Keratinocyte (primary cell): ENCODE measurements at places on chromosomes 11 and 22. TPM values are rescaled to one million over a fixed set of nuclear protein-coding genes. Genes with fewer than 3 reads are reported as not detected.

- H3K4me3 ChIP-seq: peak overlapping the region; percentile 42
- H3K27me3 ChIP-seq: no peaks in the 10 kb centered on the region
- no peak for DNase-seq
- peaks cover 40% of the 10 kb centered on the region for H3K4me1 ChIP-seq
- no peaks in the 10 kb centered on the region for H3K36me3 ChIP-seq
These were observed 834 bp upstream of the FADS1 start for GRCh38 chr11:61817471-61818202.

GRCh38 chr11:62418136-62418535 lies 697 bp upstream of the SCGB1A1 start:
- no peaks in the 10 kb centered on the region for H3K36me3 ChIP-seq
- no peak overlapping the region for H3K4me3 ChIP-seq
- DNase-seq: no peak
- peaks cover 2% of the 10 kb centered on the region for H3K4me1 ChIP-seq
- H3K27ac ChIP-seq: no peak overlapping the region

DNA sequence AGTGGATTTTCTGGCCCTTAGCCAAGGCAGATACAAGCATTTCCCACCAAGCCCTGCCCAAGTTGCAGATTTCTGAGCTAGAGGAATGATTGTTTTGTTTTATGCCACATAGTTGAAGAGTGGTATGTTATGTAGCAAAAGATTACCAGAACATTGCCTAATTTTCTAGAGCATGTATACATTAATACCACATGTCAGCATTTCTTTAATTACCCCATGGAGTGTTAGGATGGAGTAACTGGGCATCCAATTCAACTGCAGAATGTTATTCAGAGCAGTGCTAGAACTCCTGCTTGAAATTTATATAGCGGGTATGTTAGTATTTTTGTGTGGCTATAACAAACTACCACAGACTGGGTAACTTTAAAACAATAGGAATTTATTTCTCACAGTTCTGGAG lies 24.4 kb upstream of the CYP2R1 start:
- no peaks in the 10 kb centered on the region for H3K4me1 ChIP-seq
- no peak overlapping the region for H3K4me3 ChIP-seq
- H3K27ac ChIP-seq: no peak overlapping the region
- no peaks in the 10 kb centered on the region for H3K36me3 ChIP-seq
- no peak for DNase-seq

DNA sequence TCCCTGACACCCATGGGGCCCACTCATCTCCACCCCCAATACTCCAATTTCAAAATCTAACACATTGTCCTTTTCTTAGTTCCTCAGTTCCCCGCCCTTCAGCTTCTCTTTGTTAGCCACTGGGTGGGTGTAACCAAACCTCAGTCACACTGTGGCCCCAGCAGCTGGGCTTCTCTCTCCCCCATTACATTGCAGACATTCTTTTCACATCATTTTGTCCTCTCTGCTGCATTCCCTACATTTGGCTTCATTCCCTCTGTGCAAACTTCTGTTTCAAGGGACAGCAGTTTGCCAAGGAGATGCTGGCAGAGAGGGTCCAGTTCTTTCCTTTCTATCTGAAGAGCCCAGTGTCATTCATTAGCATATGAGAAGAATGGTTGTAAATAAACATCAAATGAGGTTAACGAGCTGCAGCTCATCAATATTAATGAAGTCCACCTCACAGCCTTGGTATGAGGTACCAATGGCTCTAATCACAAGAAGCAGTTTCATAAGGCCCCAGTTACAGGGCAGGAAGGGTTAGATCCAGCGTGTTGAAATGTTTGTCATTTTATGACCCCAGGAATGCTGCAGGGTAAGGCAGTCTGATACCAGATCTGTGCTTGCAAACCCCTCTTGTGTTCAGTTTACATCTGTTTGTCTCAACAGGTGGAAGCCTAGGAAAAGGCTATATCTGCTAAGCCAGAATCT lies 72.3 kb downstream of the ARFGAP2 start:
- no peak overlapping the region for H3K4me3 ChIP-seq
- no peaks in the 10 kb centered on the region for H3K27me3 ChIP-seq
- H3K36me3 ChIP-seq: peaks cover 1% of the 10 kb centered on the region
- no peaks in the 10 kb centered on the region for H3K4me1 ChIP-seq
- DNase-seq: no peak
- H3K27ac ChIP-seq: no peak overlapping the region

DNA sequence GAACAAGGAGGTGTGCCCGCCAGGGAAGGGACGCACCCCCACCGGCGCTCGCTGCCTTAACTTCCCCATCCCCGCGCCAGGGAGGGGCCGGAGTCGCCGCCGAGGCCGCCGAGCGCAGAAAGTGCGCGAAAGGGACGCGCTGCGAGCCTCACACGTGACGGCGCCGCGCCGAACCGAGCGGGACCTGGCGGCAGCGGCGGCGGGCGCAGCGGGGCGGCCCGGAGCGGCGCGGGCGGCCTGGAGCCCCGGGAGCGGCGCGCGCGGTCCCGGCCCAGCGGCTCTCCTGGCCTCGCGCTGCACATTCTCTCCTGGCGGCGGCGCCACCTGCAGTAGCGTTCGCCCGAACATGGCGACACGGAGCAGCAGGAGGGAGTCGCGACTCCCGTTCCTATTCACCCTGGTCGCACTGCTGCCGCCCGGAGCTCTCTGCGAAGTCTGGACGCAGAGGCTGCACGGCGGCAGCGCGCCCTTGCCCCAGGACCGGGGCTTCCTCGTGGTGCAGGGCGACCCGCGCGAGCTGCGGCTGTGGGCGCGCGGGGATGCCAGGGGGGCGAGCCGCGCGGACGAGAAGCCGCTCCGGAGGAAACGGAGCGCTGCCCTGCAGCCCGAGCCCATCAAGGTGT lies at the start of gene SORL1:
TSS of gene SORL1 (plus strand) at position 329 of the 623 bp plus-strand sequence. CDS start at position 347, 18 bp downstream.
- H3K4me3 ChIP-seq: peak within 1 kb of the TSS; percentile 69
- H3K27me3 ChIP-seq: no peaks in the 10 kb centered on the region
- H3K4me1 ChIP-seq: peaks cover 19% of the 10 kb centered on the region
- peak within 1 kb of the TSS; percentile 60 for H3K27ac ChIP-seq

GRCh38 chr22:48054596-48054995 lies 1292.1 kb downstream of the TBC1D22A start:
- no peaks in the 10 kb centered on the region for H3K4me1 ChIP-seq
- no peaks in the 10 kb centered on the region for H3K36me3 ChIP-seq
- no peak overlapping the region for H3K4me3 ChIP-seq
- DNase-seq: no peak
- no peak overlapping the region for H3K27ac ChIP-seq

- no peak for DNase-seq
- peaks cover 19% of the 10 kb centered on the region for H3K27me3 ChIP-seq
- no peak overlapping the region for H3K27ac ChIP-seq
- no peaks in the 10 kb centered on the region for H3K4me1 ChIP-seq
- no peaks in the 10 kb centered on the region for H3K36me3 ChIP-seq
These were observed 21.4 kb upstream of the ABCC8 start for GRCh38 chr11:17498058-17498457.

The RAB30 gene
- polyA plus RNA-seq: 6.7 to 10.9 TPM (median 9.3 TPM) in 3 replicates

The TMEM135 gene
- 11.6 to 15.0 TPM (median 11.7 TPM) in 3 replicates for polyA plus RNA-seq

The HEPACAM gene
- not detected in 3 replicates for polyA plus RNA-seq

The ADM2 gene
- polyA plus RNA-seq: 0.21 to 0.54 TPM (median 0.27 TPM) in 3 replicates

The ARHGAP42 gene
- polyA plus RNA-seq: 3.3 to 5.5 TPM (median 4.8 TPM) in 3 replicates

The CALCA gene
- polyA plus RNA-seq: not detected in 3 replicates

The A4GALT gene
- 1.6 to 4.4 TPM (median 3.0 TPM) in 3 replicates for polyA plus RNA-seq

The DNAJB7 gene
- not detected in 3 replicates for polyA plus RNA-seq
